ENCODE measurements at places on chromosomes 7 and 10.

DNA sequence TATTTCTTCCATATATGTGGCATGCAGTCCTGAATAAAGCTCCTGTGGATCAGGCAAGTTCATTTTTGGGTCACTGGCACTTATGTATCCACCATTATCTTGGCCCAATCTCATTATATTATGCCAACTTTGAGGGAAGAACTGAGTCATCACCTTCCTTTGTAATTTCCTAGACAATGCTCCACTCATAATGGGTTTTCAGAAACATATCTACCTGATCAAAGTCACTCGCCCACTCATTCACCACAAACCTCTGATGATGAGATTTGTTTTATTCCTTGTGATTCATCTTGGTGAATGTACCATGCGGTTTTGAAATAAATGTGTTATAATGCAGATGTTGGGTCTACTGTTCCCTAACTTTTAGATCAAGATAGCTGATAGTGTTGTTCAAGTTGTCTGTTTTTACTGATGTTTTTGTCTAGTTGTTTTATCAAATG is 525.8 kb downstream of the KIF20B start:
- no peak for DNase-seq

GRCh38 chr7:106729720-106730385 is 68.9 kb upstream of the CCDC71L start:
- DNase-seq, result no peak

GRCh38 chr10:68560943-68561864 is 1.1 kb downstream of the TET1 start:
- DNase-seq, result no peak

DNA sequence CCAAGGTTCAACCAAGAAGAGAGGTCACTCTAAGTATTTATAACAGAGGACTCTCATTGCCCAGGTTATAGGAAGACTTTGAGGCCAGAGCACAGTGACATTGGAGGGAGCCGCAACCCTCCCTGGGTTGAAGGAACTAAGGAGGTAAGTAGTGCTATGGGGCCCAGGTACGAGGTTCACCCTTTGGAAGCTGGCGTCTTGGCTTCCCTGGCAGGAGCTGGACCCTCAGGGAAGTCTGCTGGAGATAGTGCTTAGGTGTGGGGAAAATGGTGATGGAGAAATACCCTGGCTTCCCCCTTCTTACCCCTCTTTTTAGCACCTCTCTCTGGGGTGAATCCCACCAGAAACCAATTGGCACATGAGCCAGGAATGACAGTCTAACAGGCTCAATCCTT is 317.9 kb upstream of the ZNF32 start:
- no peak for DNase-seq

- DNase-seq, result no peak
Observed at GRCh38 chr7:100827330-100828226, at the start of gene EPHB4. EPHB4 (minus strand) TSS chr7:100827523; CDS start chr7:100827030, 493 bp downstream.

GRCh38 chr10:74029943-74030342 is 32.0 kb downstream of the VCL start:
- no peak for DNase-seq

- no peak for DNase-seq
Observed at GRCh38 chr7:55044791-55045190, 26.0 kb downstream of the EGFR start.

DNA sequence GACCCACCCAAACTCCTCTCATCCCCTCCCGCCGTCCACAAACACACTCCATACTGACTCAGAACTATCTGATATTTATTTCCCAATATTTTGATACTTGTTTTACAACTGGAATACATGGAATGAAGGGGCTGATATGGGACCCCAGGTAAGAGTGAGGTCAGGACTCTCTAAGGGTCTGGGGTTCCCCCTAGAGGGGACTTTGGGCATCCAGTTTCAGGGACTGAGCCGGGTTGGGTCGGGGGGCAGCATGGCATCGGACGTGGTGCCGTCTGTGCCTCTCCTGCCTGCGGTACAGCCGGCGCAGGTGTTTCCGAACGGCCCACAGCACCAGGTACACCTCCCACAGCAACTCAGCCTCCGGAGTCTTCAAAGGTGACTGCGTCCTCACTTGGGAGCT is 7.5 kb downstream of the SPACDR start:
- no peak for DNase-seq

GRCh38 chr7:81416659-81417058 is 353.2 kb downstream of the HGF start:
- no peak for DNase-seq
